ENCODE measurements at places on chromosomes 12 and 14.

- no peak for DNase-seq
These were observed 278.2 kb downstream of the ZFP36L1 start for GRCh38 chr14:68514608-68515194.

DNA sequence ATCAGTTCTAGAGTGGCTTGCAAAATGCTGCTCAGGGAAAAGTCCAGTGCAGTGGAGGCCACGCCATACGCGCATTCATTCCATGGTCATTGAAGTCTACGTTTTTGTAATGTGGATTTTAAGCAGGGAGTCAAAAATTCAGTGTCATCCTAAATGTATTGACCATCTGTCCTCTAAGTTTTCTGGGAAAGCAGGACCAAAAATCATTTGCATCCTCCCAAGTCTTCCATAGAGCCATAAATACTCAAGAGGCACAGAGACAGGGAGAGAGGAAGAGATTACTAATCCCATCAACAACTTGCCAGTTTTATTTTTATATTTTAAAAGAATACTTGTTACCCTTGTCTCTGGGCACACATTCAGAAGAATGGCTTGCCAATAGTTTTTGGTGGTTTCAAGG, 36.9 kb downstream of the RHOJ start:
- no peak for DNase-seq

- DNase-seq = no peak
These were observed 68.1 kb downstream of the CIT start for GRCh38 chr12:119809023-119809422.

- no peak for DNase-seq
These were observed 213.6 kb downstream of the ADGRD1 start for GRCh38 chr12:131167334-131167733.

- DNase-seq = no peak
These were observed 33.9 kb downstream of the FOXN3 start for GRCh38 chr14:89382901-89383845.

DNA sequence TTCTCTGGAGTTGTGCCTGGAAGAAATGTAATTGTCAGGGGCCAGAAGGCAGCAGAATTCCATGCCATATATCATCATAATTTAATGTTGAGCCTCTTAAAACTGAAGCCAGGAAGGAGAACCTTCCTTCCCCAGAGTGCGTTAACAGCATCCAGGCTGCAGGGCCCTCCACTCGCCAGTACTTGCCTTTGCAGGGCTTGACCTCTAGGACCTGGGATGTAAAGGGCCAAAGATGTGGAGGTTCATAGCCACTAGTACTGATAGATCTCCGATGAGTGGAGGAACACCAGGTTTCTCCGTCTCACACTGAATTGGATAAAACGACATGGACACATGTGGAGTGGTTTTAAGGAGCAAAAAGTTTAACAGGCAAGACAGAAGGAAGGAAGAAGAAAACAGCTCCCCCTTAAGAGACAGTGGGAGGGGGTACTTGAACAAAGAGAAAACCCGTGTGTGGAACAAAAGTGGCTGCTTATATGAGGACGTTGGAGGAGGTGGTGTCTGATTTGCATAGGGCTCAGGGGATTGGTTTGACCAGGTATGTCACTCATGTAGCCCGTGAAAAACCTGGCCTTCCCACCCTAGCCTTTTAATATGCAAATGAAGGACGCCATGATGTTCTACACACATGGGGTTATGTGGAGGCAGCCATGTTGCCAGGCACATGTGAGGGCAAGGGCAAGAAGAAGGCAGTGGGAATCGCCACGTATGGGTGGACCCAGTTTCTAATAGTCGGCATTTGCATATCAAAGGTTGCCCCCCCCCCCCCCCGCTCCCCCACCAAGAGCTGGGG, 38.8 kb upstream of the WSCD2 start:
- DNase-seq = no peak

DNA sequence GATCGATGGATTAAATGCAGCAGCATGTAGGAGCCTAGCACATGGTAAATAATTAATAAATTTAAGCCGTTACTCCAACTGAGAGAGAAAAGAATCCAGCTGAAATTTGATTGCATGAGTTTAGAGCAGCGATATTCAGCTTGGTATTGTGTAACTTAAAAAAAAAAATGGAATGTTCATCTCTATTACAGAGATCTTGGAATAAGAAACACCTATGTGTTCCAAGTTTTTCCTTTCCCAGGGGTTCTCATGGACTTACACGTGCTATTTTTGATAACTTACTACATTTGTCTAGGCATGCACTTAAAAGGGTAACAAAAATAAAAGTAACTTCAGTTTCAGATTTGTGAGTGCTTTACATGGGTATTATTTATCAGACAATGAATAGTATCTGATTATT, 122.8 kb downstream of the RASSF9 start:
- DNase-seq = no peak

- peak; percentile 81 for DNase-seq
These were observed 82.5 kb downstream of the SH2B3 start for GRCh38 chr12:111488271-111488670.

DNA sequence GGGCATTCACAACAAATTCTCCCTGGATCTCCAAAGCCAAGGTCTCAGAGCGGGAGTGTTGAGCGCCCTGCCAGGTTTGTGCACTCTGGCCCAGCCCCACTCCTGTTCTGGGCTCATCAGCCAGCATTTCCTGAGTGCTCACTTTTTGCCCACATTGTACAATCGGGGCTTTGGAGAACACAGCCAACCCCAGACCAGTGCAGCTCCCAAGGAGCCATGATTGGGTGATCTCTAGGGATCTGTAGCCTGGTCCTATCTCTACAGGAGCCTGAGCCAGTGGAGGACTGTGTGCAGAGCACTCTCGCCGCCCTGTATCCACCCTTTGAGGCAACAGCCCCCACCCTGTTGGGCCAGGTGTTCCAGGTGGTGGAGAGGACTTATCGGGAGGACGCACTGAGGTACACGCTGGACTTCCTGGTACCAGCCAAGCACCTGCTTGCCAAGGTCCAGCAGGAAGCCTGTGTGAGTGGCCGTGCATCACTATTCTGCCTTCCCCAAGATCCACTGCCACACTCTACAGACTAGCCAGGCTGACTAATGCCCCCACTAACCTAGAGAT, 2.8 kb downstream of the ARHGEF40 start:
- no peak for DNase-seq

DNA sequence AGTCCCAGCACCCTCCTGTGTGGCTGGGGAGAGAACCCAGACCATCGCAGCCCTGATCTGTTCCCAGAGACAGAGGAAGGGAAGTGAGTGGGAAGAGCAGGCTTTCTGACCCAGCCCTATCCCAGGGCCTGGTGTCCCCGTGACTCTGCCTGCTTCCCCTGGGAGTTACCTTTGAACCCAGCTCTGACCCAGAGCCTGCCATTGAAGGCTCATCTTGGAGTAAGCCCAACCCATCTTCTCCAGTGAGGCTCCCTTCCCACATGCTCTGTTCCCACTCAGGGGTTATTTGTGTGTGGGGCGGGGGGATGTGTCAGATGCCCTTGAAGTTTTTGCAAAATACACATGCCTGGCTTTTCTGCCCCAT, 6.0 kb downstream of the TMEM63C start:
- DNase-seq = no peak
